Dorsolateral prefrontal cortex (tissue), 122 donors: ENCODE measurements at places on chromosomes 6 and 20. TPM values are rescaled to one million over a fixed set of nuclear protein-coding genes. Genes with fewer than 3 reads are reported as not detected.

- no peak for DNase-seq
These were observed 202.8 kb upstream of the AGPAT4 start for GRCh38 chr6:161476711-161477110.

GRCh38 chr6:169955731-169956437, 204.5 kb downstream of the ERMARD start:
- no peak for DNase-seq

DNA sequence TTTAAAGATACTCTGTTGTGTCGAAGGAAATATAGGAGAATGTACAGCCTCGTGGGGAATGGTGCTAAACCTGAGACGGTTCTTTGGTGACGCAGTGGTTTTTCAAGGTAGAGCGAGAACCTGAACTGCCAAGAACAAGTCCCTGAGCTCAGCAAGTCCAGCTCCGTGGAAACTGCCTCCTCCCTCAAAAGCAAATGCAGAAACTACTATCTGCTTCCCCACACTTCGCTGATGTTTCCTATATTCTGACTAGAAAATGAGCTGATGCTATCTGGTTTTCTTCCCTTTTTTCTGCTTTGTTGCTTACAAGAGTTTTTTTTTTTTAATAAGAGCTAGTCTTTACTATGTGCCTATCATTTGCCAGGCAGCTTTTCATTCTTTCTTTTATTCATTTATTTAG, 85.3 kb upstream of the LY86 start:
- no peak for DNase-seq

- no peak for DNase-seq
These were observed 21.5 kb downstream of the LAMA4 start for GRCh38 chr6:112232845-112233256.

The DEFB132 gene
- total RNA-seq: not detected
